ENCODE measurements at places on chromosomes 1 and 21.

- no peak for DNase-seq
Observed at GRCh38 chr1:245201827-245202226, 47.0 kb downstream of the KIF26B start.

DNA sequence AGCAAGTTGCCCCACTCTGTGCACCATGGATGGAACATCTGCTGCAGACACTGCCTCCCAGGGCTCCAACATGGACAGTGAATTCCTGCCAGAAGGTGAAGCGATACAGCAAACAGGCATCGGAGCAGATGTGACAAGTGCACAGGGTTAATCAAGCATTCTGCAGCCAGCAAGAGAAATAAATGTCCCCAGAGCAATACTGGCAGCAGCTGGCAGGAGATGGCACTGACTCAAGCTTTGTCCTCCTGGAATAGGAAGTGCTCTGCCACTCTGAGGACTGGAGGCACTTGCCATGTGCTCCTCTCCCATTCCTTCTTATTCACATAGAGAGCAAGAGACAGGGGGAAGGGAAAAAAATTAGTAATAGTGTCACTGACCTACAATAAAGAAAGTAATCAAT is 402.7 kb upstream of the DAB1 start:
- no peak for DNase-seq

- DNase-seq = no peak
Observed at GRCh38 chr1:201377611-201378092, at the start of gene TNNT2. TSS of gene TNNT2 (minus strand) at chr1:201377680. CDS start at chr1:201373254, 4,426 bp downstream.

- no peak for DNase-seq
Observed at GRCh38 chr1:35555601-35556477, 1.4 kb downstream of the KIAA0319L start.

DNA sequence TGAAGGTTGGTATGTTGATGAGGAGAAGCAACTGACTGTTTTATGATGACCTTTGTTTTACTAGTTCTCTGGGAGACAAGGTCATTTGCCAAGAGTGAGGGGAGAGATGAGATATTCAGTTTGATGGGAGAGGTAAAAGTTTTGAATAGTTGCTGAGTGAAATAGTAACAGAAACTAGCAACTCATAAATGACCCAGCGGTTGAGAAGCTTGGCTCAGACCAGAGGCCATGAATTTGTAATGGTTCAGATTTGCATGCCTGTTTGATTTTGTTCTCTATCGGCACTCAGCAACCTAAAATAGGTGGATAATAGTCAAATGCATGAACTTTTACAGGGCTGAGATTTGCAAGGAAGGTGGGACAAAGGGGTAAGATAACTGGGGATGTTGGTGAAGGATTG is 6.6 kb downstream of the CCDC30 start:
- no peak for DNase-seq

- DNase-seq = no peak
Observed at GRCh38 chr1:47886141-47886540, 111.0 kb downstream of the TRABD2B start.

DNA sequence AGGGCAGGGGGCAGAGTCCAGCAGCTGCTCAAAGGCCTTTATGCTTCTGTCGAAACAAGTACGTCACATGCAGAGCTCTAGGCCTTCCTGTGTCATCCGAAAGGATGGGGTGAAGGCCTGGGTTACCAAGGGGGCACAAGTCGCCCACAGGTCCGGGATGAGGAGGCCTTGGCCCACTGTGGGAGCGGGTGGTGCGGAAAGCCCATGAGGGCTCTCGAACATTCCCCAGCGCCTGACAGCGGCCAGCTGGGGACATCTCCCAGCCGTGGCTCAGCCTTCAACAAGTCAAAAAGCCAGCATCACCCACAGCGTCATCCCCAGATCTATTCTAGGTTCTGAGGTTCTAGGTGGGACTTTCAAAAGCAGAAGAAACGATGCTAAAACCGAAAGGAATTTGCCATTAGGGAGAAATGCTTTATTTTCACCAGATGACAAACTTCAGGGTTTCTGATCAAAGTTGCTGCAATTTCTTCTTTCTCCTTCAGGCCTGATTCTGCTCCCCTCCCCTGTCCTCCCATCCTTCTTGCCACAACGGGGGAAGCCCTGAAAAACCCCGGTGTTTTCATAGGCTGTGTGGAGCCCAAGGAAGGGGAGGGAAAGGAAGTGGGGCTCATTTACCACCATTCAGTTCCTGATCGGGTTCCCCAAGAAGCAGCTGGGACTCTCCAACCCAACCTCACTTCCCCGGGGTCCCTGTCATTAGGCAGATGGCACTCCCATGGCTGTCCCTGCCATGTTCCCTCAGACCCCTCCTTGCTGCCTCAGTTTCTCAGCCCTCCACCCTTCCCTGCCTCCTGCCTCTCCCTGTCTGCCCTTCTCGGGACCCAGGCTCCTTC is 17.6 kb downstream of the GPR137B start:
- DNase-seq = no peak

DNA sequence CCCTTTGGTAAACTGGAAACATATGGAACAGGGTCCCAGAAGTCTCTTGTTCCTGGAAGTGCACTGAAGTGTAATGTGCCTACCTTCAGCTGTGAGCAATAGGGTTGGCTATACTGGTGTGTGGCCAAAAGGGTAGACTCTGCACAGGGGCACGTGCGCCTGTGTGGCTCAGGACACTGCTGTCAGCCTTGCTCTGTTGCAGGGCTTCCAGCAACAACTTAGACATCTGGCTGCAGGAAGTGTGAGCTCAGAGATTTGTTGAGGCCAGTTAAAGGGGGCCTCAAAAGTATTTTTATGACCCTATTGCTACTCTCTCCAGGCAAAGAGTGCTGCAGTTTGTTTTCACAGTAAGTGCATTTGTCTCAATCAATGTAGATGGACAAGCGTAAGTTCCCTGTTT is 7.5 kb downstream of the CTPS1 start:
- DNase-seq = no peak

DNA sequence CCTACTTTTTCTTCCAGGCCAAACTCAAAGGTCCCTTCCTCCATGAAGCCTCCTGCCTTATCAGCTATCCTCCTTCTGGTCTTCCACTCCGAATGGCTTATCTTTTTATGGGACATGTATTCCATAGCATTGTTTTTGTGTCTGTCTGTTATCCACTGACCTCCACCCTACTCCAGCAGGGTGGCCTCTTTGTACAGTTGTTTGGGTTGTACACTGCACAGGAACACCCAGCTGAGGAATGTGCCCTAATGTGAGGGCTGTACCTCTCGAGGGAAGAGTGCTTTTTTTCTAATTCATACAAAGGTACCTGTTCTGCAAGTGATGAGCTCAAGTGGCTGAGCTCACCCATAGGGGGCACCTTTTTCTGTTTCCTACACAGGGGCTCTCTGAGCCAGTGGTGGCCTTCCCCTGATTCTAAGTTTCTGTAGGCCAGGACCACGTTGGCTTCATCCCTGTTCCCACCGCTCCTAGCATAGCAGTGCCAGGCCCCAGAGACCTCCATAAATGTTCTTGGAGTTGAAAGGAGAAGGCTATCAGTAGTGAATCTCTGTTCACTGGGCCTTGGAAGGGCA is 108.2 kb downstream of the FOXD2 start:
- DNase-seq = no peak

GRCh38 chr1:168907053-168907452 is 178.0 kb upstream of the DPT start:
- DNase-seq = no peak

DNA sequence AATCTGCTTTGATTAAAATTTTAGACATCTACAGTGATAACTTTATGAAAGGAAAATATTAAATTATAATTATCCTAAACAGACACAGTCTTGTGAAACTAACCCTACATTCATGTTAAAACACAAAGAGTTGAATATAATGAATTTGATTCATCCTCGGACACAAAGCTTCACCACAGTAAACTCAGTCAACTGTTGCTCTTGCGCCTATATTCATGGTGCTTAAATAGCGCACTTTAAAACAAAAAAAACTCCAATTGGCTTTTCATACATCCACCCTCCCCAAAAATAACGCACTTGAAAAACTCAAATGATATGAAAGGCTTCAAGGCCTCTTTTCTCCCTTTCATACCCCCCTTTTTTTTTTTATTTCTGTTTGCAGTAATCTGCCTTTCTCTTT is 260.3 kb downstream of the FAF1 start:
- DNase-seq = no peak

DNA sequence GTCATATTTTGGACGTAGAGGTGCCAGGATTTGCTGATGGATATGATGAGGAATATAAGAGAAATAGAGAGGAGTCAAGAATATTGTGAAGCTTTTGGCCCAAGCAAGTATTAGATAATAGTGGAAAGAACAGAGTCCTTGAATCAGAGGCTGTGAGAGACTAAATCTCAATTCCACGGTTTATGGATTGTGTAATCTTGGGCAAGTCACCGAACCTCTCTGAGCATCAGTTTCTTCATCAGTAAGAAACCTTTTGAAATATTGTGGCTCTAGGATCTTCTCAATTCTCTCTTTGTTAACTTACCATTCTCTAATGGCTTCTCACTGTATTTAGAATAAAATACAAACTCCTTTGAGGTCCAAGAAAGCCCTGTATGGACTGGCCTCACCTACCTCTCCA is 77.6 kb downstream of the RPS6KA1 start:
- no peak for DNase-seq

GRCh38 chr1:14027099-14027498 is 327.1 kb downstream of the PRDM2 start:
- no peak for DNase-seq

GRCh38 chr21:44304877-44305293 is 5.0 kb downstream of the PFKL start:
- peak; percentile 60 for DNase-seq

- DNase-seq = no peak
Observed at GRCh38 chr1:172134087-172134731, 286.3 kb upstream of the C1orf105 start.

DNA sequence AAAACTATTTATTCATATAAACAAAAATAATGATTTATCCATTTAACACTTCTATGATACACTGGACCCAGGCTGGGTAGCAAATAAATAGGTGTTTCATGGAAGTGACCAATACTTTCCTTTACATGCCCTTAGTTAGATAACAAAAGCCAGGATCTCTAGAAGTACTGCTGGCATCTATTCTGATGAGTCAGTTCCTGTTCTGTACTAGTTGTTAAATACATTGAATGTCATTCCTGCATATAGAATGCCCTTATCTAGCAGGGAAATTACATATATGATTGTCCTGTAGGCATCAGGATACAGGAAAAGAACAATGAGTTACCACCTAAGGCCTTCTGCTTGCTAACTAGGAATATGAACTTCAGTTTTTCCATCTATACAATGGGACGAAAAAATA is 130.8 kb downstream of the HFM1 start:
- DNase-seq = no peak

DNA sequence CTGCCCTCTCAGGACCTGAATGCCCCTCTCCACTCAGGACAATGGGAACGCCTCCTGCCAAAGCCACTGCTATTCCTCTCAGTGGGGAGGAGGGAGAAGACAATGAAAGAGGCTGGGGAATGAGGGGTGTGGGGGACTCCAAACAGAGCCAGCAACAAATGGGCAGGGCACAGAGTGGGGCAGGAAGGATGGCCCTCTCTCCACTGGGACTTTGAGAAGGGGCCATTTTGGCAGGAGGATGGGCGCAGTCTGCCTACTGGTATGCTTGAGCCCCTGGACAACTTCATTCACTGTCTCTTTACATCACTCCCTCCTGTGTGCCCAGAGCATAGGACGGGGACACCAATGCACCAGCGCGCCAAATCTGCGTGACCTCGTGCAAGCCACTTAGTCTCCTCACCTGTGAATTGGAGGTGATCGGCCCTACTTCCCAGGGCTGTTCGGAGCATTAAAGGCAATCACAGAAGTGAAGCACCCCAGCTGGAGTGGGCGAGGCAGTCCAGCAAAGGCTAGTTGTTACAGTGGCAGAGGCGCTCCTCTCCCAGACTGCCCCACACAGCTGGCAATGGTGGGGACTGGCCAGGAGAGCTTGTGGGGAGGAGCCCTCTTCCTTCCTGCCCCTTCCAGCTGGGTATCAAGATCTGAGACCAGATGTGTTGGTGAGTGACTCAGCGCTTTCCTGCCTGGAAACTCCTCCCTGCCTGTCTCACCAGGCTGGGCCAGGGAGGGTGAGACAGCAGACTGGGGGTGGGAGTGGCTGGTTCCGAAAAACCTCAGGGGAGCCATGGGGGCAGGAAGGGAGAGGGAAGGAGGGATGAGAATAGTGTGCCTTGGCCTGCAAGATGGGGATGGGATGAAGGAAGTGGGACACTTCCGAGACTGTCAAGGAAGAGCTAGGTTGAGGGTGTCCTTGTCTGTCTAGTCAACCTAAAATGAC is 22.4 kb upstream of the SYNC start:
- peak; percentile 38 for DNase-seq

Measured in activated CD4-positive, alpha-beta T cell treated with anti-CD3 and anti-CD28 coated beads for 48 hours (primary cell).